CD4-positive, alpha-beta T cell treated with Interferon alpha-2 for 1 hour (primary cell): ENCODE measurements at places on chromosomes 1 and 21.

DNA sequence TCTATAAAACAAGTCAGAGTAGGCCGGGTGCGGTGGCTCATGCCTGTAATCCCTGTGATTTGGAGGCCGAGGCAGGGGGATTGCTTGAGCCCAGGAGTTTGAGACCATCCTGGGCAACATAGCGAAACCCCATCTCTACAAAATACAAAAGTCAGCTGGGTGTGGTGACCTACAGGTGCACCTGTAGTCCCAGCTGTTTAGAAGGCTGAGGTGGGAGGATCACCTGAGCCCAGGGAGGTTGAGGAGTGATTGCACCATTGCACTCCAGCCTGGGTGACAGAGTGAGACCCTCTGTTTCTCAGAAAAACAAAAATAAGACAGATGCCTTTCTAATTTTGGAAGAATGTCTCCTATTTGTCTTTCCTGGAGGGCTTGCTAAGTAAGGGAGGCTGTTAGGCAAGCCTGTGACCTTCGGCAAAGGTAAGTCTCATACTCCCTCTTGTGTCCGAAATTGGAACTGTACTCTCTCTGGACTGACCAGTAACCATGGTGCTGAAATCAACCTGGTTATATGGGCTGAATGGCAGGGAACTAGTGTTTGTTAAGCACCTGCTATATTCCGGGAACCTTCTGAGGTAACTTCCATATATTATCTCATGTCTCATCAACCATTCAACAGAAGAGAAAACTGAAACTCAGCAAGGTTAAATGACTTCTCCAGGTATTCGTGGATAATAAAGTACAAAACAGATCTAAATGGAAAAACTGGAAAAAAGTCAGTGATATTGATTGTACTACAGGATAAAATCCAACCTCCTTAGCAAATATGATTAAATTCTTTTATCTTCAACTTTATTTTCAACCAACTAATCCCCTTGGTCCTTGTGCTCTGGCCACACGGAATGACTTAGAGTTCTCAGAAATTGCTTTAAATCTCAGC lies 11.8 kb upstream of the RAB3B start:
- DNase-seq, result peak; percentile 80

- no peak for DNase-seq
These were observed 37.6 kb downstream of the BTG3 start for GRCh38 chr21:17575076-17575475.

- no peak for DNase-seq
These were observed 75.5 kb downstream of the NAV1 start for GRCh38 chr1:201614262-201615015.

GRCh38 chr1:17027403-17027802 lies 15.7 kb upstream of the ATP13A2 start:
- DNase-seq, result no peak
